NCI-H748 treated with DMSO at 0.1 percent for 48 hours (cell line): ENCODE measurements at places on chromosomes 7 and 10.

- DNase-seq, result no peak
Measured at GRCh38 chr10:121834757-121835156, 93.1 kb downstream of the ATE1 start.

- no peak for DNase-seq
Measured at GRCh38 chr10:63763744-63764143, 242.5 kb downstream of the REEP3 start.

DNA sequence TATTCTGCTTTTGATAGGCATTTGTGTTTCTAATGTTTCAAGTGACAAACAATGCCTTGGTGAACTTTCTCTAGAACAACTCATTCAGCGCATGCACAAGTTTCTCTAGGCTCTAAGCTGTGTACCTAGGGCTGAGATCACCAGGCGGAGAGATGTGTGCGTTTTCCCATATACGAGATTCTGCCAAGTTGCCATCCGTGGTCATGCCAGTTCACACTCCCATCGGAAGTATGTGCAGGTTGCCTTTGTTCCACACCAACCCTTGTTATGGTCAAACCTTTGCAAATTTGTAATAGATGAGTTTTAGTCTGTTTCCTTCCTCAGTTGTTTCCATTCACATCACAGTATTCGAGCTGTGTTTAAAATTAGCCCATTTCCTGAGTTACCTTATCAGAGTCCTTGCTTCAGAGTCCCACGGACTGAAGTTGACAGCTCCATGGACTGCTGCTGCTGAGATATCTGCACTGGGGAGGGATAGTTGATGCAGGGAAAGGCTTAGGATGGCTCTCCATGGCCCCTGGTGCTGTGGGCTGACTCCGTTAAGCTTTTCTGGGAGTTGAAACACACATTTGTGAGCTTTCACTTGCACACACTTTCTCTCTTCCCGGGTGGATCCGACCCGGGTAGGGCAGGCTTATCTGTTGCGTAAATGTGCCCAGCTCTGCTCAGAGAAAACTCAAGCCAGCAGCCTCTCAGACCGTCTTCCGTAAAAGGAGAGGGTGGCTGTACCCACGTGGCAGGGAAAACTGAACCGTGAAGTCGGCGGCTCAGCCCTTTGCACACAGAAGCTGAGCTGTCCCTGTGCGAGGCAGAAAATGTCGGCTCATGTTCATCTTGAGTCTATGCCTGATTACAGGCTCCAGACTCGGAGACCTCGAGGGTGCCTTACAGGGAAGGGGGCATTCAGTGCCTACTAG lies 49.4 kb downstream of the HK1 start:
- no peak for DNase-seq

DNA sequence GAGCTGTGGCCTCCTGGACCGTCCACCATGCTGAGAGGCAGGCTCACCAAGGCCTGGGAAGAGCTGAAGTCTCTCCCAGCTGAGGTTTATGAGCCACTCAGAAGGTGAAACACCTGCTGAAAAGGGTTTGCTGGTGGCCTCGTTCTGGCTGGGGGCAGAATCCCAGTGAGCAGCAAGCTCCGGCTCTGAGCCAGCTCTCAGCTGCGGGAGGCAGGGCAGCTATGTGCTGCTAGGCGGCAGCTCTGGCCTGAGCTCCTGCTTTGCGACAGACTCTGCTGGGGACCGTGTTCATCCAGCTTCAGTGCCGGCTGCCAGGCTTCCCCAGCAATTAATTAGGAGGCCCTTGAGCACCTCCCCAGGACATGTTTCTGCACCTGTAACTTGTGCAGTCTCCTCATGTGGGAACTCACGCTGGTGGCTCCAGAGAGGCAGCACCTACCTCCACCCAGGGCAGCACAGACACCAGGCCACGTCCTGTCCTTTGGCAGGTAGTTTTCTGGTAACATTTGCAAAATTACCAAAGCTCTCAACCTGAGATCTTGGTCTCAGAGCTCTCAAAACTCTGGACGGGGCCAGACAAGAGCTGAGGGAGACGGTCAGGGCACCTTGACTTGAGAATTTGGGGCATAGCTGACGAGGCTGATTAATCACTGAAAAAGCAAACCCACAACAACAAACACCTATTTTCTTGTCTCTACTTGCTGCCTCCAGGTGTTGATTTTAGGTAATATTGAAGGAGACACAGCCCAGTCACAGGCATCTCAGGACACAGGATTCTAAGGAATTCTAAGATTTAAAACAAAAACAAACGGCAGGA lies 185.0 kb downstream of the TCERG1L start:
- DNase-seq, result no peak
